ENCODE measurements at places on chromosomes 16 and 17. TPM values are rescaled to one million over a fixed set of nuclear protein-coding genes. Genes with fewer than 3 reads are reported as not detected.

CHST5 gene
- not detected for total RNA-seq

PHKB gene
- total RNA-seq = 39.8 TPM

PPP1R27 gene
- 0.65 TPM for total RNA-seq

PLCD3 gene
- total RNA-seq = 76.5 TPM

GRCh38 chr17:1961189-1961588 lies 63.9 kb downstream of the RTN4RL1 start:
- H3K4me1 ChIP-seq = peaks cover 8% of the 10 kb centered on the region
- H3K27ac ChIP-seq = no peak overlapping the region
- DNase-seq = no peak

GRCh38 chr17:64723781-64724180 lies 61.7 kb upstream of the SMURF2 start:
- H3K27me3 ChIP-seq = no peaks in the 10 kb centered on the region
- no peak for DNase-seq
- H3K36me3 ChIP-seq = no peaks in the 10 kb centered on the region
- peak overlapping the region; percentile 41 for H3K27ac ChIP-seq

DNA sequence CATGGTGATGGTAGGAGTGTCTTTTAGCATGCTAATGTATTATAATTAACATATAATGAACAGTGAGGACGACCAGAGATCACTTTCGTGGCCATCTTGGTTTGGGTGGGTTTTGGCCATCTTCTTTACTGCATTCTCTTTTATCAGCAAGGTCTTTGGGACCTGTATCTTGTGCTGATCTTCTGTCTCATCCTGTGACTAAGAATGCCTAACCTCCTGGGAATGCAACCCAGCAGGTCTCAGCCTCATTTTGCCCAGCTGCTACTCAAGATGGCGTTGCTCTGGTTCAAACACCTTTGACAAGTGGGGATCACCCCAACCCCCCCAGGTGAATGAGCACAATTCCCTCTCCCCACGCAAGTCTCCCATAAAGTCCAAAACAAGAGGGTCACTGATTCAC lies 49.3 kb upstream of the ETV4 start:
- no peak overlapping the region for H3K27ac ChIP-seq
- no peak overlapping the region for H3K4me3 ChIP-seq
- H3K4me1 ChIP-seq = peaks cover 32% of the 10 kb centered on the region
- no peaks in the 10 kb centered on the region for H3K27me3 ChIP-seq

DNA sequence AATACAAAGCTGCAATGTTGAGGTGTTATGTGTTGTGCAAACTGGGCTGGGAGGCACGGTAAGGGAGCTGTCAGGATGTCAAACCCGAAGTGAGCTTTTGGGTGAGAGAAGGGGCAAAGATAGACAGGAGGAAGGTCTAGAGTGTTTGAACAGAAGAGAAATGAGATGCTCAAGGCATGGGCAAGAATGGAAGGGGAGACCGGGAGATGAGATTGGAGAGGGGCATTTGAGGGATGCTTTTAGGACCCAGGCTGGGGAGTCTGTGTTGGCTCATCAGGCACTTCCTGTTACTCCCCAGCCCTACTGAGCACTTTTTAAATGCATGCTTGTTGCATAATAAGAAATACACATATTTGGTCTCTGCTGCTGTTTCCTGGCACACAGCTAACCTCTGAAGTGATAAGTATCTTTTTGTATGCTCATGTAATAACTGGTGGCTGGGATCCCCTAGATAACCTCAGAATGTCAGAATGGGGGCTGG lies 13.7 kb downstream of the UNC45B start:
- DNase-seq = no peak
- H3K4me1 ChIP-seq = no peaks in the 10 kb centered on the region
- no peak overlapping the region for H3K4me3 ChIP-seq
- peaks cover 7% of the 10 kb centered on the region for H3K27me3 ChIP-seq
- no peaks in the 10 kb centered on the region for H3K36me3 ChIP-seq

- H3K4me1 ChIP-seq = no peaks in the 10 kb centered on the region
- no peak overlapping the region for H3K27ac ChIP-seq
- no peak overlapping the region for H3K4me3 ChIP-seq
- DNase-seq = no peak
- peaks cover 51% of the 10 kb centered on the region for H3K27me3 ChIP-seq
- no peaks in the 10 kb centered on the region for H3K36me3 ChIP-seq
Observed at GRCh38 chr17:19539841-19540311, 6.2 kb downstream of the SLC47A1 start.

DNA sequence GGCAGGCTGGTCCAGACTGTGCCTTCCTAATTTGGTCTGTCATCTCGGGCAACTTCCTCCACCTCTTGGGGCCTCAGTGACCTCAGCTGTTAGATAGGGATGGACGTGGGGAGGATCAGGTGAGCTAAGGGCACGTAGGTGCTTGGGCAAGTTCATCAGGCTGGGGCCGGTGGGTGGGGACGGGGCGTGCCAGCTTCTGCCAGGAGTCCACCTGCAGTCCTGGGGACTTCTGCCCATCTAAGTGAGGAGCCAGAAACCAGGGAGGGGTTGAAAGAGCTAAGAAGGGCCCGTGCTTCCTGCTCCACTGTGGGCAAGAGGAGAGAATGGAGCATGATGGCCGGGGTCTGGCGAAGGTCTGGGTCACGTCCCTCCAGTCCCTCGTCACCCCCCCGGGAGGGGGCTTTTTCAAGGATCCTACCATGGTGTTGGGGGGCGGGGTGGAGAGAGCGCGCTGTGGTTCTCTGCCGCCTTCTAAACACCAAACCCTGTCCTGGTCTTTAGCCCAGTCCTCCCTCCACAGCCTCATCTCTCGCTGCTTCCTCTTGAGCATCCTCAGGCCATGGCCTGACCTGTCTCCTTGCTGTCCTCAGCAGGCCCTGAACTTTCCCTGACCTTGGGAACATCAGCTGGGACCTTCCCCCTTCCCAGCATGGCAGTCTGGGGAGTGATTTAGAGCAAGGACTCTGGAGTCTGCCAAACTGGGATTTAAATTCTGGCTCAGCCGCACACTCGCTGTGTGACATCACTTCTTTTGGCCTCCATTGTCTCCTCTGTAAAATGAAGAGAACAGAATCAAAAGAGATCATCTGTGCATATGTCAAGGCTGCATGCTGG lies 21.6 kb downstream of the SPNS2 start:
- H3K4me3 ChIP-seq = no peak overlapping the region
- no peak for DNase-seq
- no peaks in the 10 kb centered on the region for H3K36me3 ChIP-seq
- H3K27ac ChIP-seq = no peak overlapping the region

- peaks cover 11% of the 10 kb centered on the region for H3K4me1 ChIP-seq
- H3K36me3 ChIP-seq = no peaks in the 10 kb centered on the region
- no peak overlapping the region for H3K27ac ChIP-seq
- no peak overlapping the region for H3K4me3 ChIP-seq
Observed at GRCh38 chr17:37802061-37802595, 57.3 kb upstream of the HNF1B start.

DNA sequence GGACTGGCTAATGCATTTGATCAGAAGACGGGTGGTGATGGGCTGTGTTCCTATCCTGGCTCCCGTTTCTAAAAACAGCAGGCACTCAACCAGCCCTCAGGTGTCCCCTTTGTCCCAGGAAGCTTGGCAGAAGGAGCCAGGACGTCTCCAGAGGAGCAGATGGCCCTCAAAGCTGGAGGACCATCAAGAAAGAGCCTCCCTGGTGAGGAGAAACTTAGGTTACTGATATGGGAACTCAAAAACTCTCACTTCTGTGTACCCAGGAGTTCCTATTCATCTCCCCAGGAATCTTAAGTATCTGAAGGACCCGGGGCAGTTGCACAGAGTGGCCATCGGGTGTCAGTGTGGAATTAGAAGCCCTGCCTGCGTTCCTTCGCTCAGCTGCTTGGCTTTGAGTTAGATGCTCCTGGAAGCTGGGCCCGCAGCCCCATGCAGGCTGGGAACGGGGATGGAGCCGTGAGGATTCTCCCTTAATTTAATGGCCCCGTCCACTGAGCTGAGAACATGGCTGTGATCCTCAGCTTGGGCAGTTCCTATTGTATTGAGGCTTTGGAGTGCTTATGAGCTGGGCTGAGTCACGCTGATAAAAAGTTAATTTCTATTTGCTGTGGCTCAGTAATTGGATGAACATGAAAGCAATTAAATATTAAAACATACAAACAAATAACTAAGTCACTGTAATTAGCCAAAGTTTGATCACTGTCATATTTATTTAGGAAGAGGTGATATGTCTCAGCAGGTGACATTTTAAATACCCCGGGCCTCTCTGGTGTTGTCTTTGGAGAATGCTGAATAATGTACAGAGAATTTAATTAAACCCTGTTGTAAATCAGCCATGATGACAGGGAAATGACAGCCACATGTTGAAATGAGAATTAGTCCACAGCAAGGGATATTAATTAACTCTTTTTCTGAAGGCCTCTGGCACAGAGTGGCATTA lies 402.1 kb downstream of the SEC14L1 start:
- no peaks in the 10 kb centered on the region for H3K36me3 ChIP-seq
- H3K4me3 ChIP-seq = no peak overlapping the region
- peak; percentile 59 for DNase-seq
- no peak overlapping the region for H3K27ac ChIP-seq

GRCh38 chr16:70756071-70756470 lies 44.9 kb downstream of the VAC14 start:
- H3K4me1 ChIP-seq = peaks cover 31% of the 10 kb centered on the region
- H3K27ac ChIP-seq = no peak overlapping the region
- H3K36me3 ChIP-seq = no peaks in the 10 kb centered on the region
- H3K27me3 ChIP-seq = no peaks in the 10 kb centered on the region

DNA sequence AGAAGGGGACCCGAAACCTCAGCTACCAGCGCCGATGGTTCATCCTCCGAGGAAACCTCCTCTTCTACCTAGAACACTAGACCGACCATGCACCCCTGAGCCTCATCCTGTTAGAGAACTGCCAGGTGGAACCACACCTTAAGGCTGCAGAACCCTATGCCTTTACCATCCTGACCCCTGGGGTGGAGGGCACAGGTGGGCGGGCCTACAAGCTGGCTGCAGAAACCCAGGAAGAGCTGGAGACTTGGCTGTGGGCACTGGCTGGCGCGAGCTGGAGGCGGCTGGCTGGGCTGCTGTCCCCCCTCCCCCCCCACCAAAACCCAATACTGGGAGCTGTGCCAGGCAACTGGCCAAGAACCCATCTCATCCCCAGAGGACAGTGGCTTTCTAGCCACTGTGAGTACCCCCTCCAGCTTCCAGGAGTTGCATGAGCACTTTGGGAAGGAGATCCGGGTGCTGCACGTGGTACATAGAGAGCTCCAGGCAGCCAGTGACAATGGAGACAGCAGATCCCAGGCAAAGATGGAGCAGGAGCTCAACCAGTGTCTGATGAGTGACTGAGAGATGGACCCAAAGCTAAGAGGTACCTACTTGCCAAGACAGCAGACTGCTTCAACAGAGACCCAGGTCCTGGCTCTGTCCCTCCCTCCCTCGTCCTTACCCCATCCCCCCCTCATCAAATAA lies 1.4 kb upstream of the CD2BP2 start:
- H3K27me3 ChIP-seq = no peaks in the 10 kb centered on the region
- H3K4me3 ChIP-seq = no peak overlapping the region

- no peak overlapping the region for H3K27ac ChIP-seq
- H3K36me3 ChIP-seq = no peaks in the 10 kb centered on the region
- peaks cover 22% of the 10 kb centered on the region for H3K4me1 ChIP-seq
- no peak overlapping the region for H3K4me3 ChIP-seq
Observed at GRCh38 chr16:48321317-48322036, 63.7 kb downstream of the SIAH1 start.

DNA sequence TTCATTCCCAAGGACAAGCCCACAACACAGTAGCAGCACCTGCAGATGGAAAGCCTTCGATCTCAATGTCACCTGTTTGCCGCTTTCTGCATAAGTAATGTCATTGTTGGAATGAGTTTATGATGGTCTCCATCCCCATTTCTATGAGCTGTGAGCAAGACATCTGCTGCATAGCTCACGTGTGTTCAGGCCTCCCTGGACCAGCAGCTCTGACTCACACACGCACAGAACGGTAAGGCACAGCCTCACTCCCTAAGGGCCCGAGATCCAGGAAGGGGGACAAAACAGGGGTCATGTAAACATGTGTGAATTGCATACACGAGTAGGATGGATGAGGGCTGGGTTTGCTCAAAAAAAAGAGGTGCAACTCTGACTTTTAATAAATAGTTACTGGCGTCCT lies 223.1 kb downstream of the SOX9 start:
- H3K27me3 ChIP-seq = no peaks in the 10 kb centered on the region
- DNase-seq = peak; percentile 65
- H3K36me3 ChIP-seq = no peaks in the 10 kb centered on the region
- H3K4me1 ChIP-seq = peaks cover 45% of the 10 kb centered on the region

GRCh38 chr17:50364715-50365114 lies 8.3 kb downstream of the MRPL27 start:
- DNase-seq = peak; percentile 33
- H3K4me1 ChIP-seq = peaks cover 9% of the 10 kb centered on the region
- H3K27me3 ChIP-seq = no peaks in the 10 kb centered on the region
- H3K4me3 ChIP-seq = no peak overlapping the region

DNA sequence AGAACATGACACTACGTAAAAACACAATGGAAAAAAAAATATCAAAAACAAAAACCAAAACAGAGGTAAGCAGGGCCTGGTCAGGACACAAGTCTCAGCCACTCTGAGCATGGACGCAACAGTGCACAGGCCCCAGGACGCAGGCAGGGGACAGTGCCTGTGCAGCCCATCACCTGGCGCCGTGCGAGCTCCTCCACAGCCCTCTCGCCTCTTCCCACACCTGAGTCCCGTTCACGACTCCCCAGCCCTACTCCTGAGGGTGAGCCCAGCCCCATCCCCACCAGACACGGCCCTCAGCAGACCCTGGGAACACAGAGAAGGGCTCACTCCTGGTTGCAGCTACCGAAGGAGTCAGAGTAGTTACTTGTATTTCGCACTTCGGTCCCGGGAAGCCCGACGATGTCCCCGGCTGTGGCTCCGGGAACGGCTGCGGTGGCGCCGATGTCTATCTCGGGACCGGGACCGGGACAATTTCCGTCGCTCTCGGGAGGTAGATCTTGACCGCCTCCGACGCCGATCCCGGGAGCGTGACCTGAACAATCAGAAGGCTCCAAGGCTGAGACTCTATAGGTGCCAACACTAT lies 9.4 kb downstream of the HBQ1 start:
- H3K4me3 ChIP-seq = no peak overlapping the region
- no peaks in the 10 kb centered on the region for H3K27me3 ChIP-seq
- peaks cover 37% of the 10 kb centered on the region for H3K36me3 ChIP-seq
- H3K27ac ChIP-seq = no peak overlapping the region
- no peak for DNase-seq
- no peaks in the 10 kb centered on the region for H3K4me1 ChIP-seq

DNA sequence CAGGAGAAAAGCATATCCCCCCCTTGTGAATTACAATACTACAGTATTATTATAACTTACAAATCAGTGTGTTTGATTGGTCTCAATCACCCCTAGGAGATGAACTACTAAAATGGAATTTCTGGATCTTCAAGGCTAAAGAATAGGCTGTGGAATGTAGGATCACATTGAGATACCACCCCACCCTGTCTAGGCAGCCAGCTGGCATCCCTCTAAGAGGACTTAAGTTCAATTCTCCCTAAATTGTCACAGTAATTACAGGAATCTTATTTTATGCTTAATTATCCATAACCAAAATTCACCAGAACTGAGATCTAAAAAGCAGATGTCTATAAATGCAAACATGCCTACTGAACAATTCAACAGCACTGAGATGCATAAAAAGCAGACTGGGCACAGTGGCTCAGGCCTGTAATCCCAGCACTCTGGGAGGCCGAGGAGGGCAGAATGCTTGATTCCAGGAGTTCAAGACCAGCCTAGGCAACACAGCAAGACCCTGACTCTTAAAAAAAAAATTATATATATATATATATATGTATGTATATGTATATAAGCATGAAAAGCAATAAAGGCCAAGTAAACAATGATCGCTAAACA lies 12.0 kb downstream of the AP1G1 start:
- no peak overlapping the region for H3K27ac ChIP-seq
- peaks cover 11% of the 10 kb centered on the region for H3K36me3 ChIP-seq
- H3K4me1 ChIP-seq = no peaks in the 10 kb centered on the region
- H3K27me3 ChIP-seq = no peaks in the 10 kb centered on the region
- peak; percentile 23 for DNase-seq
